Stimulated activated CD4-positive, alpha-beta T cell treated with anti-CD3 and anti-CD28 coated beads, Interleukin-15, amount 100 ng/mL, for 1 hour (primary cell): ENCODE measurements at places on chromosomes 11 and 22.

GRCh38 chr22:40552070-40552469 lies 84.4 kb downstream of the MRTFA start:
- DNase-seq: no peak

GRCh38 chr11:96019810-96020747 lies 96.2 kb upstream of the MTMR2 start:
- DNase-seq: no peak

- peak; percentile 64 for DNase-seq
Measured at GRCh38 chr22:40525250-40525884, 111.2 kb downstream of the MRTFA start.

DNA sequence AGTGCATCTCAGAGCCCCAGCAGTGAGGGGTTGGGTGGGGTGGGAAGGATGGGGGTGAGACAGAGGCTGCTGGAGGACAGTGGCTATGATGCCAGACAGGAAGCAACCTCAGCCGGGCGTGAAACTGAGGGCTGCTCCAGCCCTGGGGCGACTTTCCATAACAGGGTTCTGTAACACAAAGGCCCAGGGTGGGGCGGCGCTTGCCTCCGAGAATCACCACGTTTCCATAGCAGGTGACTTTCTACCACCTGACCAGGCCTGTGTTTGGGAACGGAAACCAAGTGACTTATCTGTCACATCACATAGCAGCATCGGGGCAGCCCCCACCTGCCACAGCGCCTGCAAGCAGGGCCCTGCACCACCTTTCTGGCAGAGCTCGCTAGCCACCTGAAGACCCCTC lies 85.8 kb downstream of the TRMU start:
- DNase-seq: peak; percentile 15

DNA sequence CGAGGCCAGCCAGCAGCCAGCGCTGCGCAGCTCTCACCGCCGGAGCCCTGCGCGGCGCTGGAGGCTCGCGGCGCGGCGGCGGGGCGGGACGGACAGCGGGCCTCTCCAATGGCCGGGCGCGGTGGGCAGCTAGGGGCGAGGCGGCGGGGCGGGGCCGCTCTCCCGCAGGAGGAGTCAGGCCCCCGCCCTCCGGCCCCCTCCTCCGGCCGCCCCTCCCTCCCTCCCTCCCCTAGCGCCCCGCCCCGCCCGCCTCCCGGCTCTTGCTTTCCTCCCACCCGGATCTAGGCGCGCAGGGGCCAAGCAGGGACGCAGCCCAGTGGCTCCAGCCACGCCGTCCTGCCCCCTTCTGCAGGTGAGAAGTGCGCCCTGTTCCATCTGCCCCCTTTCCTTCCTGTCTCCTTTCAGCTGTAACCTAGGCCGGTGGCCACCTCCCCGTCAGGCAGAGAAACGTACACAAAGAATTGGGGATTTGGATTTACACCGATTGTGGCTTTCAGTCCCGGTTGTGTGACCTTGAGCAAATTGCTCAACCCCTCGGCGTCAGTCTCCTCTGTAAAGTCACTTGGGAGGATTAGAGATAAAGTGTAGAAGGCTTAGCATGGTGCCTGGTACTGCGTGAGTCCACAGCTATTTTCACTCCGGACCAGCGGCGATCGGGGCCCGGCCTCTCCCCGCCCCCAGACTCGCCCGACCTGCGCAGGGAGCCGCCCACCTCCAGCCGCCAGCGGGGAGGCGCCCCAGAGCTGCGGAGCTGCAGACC lies at the start of gene FZD4:
Gene FZD4 (minus strand): TSS at position 35 of the 760 bp plus-strand sequence. CDS start 310 bp downstream, outside the sequence.
- peak; percentile 23 for DNase-seq

- peak; percentile 9 for DNase-seq
Measured at GRCh38 chr11:9601037-9601875, 27.8 kb downstream of the WEE1 start.
